A549 treated with ZK216348 at 1 μM for 4 hours (cell line): ENCODE measurements at places on chromosomes 12 and 14. TPM values are rescaled to one million over a fixed set of nuclear protein-coding genes. Genes with fewer than 3 reads are reported as not detected.

TAS2R9 gene
- total RNA-seq: not detected in 5 replicates

SERPINA10 gene
- not detected in 5 replicates for total RNA-seq

CATSPERB gene
- total RNA-seq: not detected in 5 replicates

MED13L gene
- total RNA-seq: 19.7 to 31.7 TPM (median 25.9 TPM) in 5 replicates

ALDH2 gene
- total RNA-seq: 62.6 to 97.6 TPM (median 86.6 TPM) in 5 replicates

CNOT2 gene
- total RNA-seq: 32.3 to 45.2 TPM (median 36.2 TPM) in 5 replicates

SAMD4A gene
- 7.6 to 9.9 TPM (median 8.8 TPM) in 5 replicates for total RNA-seq

BCL2L14 gene
- total RNA-seq: not detected in 5 replicates

PPP4R4 gene
- 0.06 to 0.58 TPM (median 0.37 TPM) in 5 replicates for total RNA-seq

ADCY4 gene
- 0.21 TPM in 1 of 5 replicates, not detected in the others for total RNA-seq

SLCO1B1 gene
- total RNA-seq: 0.15 to 0.53 TPM (median 0.26 TPM) in 5 replicates

COX8C gene
- not detected in 5 replicates for total RNA-seq

PDE3A gene
- total RNA-seq: 1.8 to 4.4 TPM (median 3.5 TPM) in 5 replicates

STXBP6 gene
- 1.2 to 2.9 TPM (median 2.0 TPM) in 5 replicates for total RNA-seq

STAB2 gene
- not detected in 5 replicates for total RNA-seq

REC8 gene
- total RNA-seq: 2.6 to 6.5 TPM (median 4.6 TPM) in 5 replicates

IL31 gene
- not detected in 5 replicates for total RNA-seq

RNU6-7 gene
- total RNA-seq: not detected in 5 replicates

TUBA1C gene
- 1,579 to 1,817 TPM (median 1,710 TPM) in 5 replicates for total RNA-seq

RNASE1 gene
- 0.19 to 0.33 TPM (median 0.27 TPM) in 3 of 5 replicates, not detected in the others for total RNA-seq

POU6F1 gene
- total RNA-seq: 1.0 to 3.9 TPM (median 1.6 TPM) in 5 replicates

FKBP4 gene
- 105 to 131 TPM (median 114 TPM) in 5 replicates for total RNA-seq

KLRC3 gene
- 0.35 TPM in 1 of 5 replicates, not detected in the others for total RNA-seq

SIX4 gene
- total RNA-seq: 1.7 to 3.8 TPM (median 3.1 TPM) in 5 replicates

GALNT9 gene
- total RNA-seq: 2.2 to 6.4 TPM (median 5.7 TPM) in 5 replicates

ACSM4 gene
- total RNA-seq: not detected in 5 replicates

PTCSC3 gene
- total RNA-seq: not detected in 5 replicates

GDF3 gene
- total RNA-seq: not detected in 5 replicates

NEDD8 gene
- total RNA-seq: 456 to 538 TPM (median 471 TPM) in 5 replicates

OASL gene
- total RNA-seq: 2.7 to 4.1 TPM (median 3.7 TPM) in 5 replicates

GLT8D2 gene
- 0.20 to 0.59 TPM (median 0.21 TPM) in 4 of 5 replicates, not detected in the other for total RNA-seq

TCL1A gene
- not detected in 5 replicates for total RNA-seq

ERP27 gene
- total RNA-seq: not detected in 5 replicates

ISCU gene
- total RNA-seq: 85.2 to 101 TPM (median 91.7 TPM) in 5 replicates

PAX9 gene
- 2.6 to 3.7 TPM (median 2.8 TPM) in 5 replicates for total RNA-seq

SLC25A21 gene
- total RNA-seq: 0.34 to 2.3 TPM (median 0.75 TPM) in 5 replicates

ESPL1 gene
- total RNA-seq: 10.5 to 24.6 TPM (median 22.1 TPM) in 5 replicates
